ENCODE measurements at places on chromosomes 11 and 22. TPM values are rescaled to one million over a fixed set of nuclear protein-coding genes. Genes with fewer than 3 reads are reported as not detected.

GRCh38 chr11:134761386-134761785 lies 349.3 kb upstream of the B3GAT1 start:
- no peak for DNase-seq

DNA sequence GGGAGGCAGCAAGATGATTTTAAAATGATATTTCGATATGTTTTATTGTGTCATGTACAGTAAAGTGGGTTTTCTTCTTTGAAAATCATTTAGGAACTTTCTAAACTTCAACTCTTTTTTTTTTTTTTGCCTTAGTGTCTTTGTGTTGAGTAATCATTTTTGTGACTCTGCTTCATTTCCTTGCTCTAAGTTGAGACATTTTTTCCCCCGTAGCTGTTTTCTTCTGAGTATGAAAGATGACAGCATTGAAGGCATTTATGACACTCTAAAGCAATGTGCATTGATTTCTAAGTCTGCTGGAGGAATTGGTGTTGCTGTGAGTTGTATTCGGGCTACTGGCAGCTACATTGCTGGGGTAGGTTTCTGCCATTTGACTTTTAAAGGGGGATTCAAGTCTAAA lies 23.5 kb downstream of the RRM1 start:
- no peak for DNase-seq

DNA sequence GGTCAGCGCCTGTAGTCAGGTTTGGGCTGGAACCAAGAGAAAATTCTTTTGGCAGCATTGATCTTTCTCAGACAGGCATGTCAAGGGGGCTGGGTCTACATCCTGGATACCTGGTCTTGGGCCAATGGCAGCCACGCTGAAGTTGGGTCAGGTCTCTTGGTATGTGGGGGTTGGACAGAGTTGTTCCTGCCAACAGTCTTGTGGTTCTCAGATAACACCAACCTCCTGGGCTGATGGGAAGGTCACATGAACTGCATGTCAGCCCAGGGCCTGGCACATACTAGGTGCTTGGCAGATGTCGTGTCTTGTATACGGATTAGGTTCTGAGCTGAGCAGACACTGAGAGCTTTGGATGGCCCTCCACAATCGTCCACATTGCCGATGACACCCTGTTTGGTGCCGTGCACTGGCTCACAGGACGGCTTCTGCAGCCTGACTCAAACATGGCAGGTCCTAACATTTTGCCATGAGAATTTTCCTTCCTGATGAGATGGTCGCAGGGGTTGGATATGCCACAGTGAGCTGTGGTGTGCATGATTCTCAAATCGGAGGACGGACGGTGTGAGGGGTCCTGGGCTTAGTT lies 42.0 kb downstream of the FBLN1 start:
- DNase-seq: no peak

DNA sequence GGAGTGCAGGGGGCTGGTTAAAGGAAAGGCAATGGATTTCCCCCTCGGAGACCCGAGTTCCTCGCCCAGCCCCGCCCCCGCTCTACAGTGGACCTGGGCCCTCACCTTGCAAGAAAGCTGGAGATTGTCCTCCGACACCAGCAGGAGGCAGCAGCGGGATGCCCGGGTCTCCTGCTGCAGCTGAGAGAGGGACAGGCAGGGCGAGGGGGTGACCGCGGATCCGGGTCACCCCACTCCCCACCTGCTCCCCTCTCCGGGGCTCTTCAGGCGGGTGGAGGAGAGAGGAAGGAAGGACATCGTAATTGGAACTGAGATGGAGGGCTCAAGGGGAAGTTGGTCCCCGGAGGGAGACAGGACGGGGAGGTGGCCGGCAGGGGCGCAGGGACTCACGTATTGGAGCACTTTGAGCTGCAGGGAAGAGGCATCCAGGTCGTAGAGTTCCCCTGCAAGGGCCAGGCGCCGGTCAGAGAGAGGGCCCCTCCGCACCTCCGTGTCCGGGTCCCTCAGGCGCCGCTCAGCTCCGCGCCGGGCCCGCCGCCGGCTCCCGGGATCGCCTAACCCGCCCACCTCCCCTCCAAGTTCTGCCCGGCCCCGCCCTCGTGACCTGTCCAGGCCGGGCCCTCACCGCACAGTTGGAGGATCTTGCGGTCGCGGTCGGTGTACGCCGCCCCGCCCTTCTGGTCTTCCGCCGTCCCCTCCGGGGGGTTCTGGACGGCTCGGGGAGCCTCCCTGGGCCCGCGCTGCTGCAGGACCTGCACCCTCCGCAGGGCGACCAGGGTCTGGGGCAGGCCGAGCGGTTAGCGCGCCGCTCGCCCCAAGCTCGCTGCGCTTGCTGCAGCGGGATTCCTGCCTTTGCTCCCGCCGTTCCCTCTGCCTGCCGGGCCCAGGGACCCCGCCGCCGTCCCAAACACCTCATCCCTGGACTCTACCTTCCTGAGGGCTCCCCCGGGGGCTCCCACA lies 84.1 kb downstream of the PDE2A start:
- DNase-seq: no peak

- no peak for DNase-seq
Observed at GRCh38 chr22:24523873-24524272, 28.7 kb downstream of the UPB1 start.

- no peak for DNase-seq
Observed at GRCh38 chr11:115316696-115317095, 187.5 kb downstream of the CADM1 start.

DNA sequence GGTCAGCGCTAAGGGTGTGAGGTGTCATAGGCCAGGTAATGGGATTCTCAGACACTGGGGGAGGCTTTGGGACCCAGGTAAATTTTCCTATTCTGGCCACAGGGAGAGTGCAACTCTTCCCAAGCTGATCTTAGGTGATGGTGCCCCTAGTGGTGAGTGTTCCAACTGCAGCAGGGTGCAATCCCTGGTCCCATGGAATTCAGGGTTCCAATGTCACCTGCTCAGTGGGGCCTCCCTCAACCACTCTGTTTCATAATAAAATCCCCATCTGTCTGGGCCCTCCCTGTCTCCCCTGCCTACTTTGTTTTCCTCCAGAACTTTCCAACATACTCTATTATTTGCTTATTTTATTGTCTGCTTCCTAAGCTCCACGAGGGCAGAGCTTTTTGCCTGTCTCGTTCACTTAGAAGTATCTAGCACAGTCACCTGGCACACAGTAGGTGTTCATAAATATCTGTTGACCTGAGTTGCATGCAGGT lies 2.9 kb upstream of the SGSM1 start:
- DNase-seq: no peak

GRCh38 chr11:69251057-69251393 lies 42.9 kb upstream of the MYEOV start:
- DNase-seq: peak; percentile 29

DNA sequence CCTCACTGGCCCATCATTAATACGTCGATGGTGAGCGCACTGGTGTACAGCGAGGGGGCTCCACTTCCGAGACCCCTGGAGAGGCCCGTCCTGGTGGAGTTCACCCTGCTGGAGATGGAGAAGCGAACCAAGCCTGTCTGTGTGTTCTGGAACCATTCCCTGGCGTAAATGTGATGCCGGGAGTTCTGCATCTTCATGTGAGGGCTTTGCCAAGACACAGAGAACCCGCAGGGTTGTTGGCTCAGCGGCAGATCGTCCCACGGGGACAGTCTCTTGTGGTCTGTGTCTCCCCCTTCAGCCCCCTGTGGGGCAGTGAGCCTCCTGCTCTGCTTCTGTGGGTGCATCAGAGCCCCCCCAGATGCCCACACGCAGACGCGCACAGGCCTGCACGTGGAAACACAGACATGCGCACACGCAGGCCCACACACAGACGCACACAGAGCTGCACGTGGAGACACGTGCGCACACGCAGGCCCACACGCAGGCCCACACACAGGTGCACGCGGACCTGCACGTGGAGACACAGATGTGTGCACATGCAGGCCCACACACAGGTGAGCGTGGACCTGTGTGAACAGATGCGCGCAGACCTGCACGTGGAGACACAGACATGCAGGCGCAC lies 55.8 kb upstream of the PRODH start:
- DNase-seq: no peak

DNA sequence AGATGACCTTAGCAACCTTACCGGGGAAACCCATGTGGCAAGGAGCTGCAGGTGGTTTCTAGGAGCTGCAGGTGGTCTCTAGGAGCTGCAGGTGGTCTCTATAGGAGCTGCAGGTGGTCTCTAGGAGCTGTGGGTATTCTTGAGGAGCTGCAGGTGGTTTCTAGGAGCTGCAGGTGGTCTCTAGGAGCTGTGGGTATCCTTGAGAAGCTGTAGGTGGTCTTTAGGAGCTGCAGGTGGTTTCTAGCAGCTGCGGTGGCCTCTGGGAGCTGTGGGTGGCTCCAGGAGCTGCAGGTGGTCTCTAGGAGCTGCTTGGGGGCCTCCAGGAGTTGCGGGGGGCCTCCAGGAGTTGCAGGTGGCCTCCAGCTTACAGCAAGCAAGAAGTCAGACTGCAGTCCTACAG lies 997.5 kb downstream of the TBC1D22A start:
- no peak for DNase-seq

DNA sequence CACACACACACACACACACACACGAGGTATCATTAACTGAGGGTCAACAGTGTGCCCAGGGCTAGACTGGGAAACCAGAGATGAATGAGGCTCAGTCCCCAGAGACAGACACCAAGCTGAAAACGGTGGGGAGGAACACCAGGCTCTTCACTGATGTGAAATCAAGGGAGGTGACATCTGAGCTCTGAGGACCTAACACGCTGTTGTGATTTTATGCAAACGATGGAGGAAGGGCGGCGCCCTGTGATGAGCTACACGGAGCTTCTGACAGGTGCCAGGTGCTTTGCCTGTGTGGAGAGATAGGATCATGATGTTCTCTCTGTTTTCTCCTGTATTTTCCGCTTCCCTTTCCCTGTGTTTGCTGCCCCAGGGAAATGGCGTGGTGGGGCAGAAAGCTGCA lies 6.5 kb upstream of the CYB5R3 start:
- no peak for DNase-seq

- peak; percentile 66 for DNase-seq
Observed at GRCh38 chr11:19344661-19345518, 104.1 kb upstream of the E2F8 start.

- no peak for DNase-seq
Observed at GRCh38 chr11:67397536-67397935, 4.1 kb downstream of the PPP1CA start.

GRCh38 chr11:8717876-8718753 lies 35.5 kb downstream of the RPL27A start:
- DNase-seq: peak; percentile 92

- DNase-seq: peak; percentile 91
Observed at GRCh38 chr11:86577644-86578636, 94.5 kb downstream of the ME3 start.

- DNase-seq: no peak
Observed at GRCh38 chr11:48164836-48165235, 51.8 kb upstream of the OR4B1 start.

DNA sequence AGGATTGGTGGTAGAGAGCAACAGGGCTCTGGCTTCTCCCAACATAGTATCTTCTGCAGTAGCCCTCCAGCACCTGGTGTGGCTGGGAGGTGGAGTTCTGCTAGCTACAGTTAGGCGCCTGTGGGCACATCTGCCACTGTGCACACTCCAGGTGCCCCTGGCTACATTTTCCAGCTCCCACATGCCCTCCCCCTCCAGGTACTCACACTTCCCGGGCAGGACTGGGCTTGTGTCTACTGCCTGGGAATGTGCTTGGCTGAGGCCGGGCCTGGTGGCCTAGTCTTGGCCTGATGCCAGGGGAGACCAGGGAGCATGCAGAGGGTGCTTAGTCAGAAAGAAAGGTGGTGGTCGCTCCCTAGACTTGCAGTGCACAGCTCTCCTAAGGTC lies 15.8 kb downstream of the PHLDB1 start:
- DNase-seq: no peak

DNA sequence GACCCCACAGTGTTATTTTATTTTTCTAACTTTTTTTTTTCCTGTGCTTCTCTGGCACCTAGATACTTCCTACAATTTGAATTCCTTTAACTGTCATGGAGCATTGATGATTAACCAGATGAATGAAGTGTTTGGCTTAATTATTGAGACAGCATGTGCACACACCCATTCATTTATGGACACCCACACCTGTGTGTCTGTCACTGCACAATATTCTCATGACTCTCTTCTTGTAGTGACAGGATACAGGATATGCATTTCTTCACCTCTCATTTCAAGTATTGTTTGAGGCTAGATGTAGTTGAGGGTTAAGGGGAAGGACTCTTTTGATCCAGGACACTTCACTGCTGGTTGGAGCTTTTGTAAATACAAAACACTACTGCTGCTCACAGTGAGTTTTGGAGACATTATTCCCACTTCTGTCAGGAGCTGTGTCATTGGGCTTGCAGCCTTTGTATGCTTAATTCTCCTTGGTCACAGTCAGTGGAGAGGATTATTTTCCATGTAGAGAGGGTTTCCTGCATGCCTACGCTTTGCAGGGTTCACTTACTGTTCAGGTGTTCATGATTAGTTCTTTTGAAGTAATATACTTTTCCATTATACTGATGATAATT lies 33.5 kb downstream of the SPECC1L start:
- DNase-seq: no peak

DNA sequence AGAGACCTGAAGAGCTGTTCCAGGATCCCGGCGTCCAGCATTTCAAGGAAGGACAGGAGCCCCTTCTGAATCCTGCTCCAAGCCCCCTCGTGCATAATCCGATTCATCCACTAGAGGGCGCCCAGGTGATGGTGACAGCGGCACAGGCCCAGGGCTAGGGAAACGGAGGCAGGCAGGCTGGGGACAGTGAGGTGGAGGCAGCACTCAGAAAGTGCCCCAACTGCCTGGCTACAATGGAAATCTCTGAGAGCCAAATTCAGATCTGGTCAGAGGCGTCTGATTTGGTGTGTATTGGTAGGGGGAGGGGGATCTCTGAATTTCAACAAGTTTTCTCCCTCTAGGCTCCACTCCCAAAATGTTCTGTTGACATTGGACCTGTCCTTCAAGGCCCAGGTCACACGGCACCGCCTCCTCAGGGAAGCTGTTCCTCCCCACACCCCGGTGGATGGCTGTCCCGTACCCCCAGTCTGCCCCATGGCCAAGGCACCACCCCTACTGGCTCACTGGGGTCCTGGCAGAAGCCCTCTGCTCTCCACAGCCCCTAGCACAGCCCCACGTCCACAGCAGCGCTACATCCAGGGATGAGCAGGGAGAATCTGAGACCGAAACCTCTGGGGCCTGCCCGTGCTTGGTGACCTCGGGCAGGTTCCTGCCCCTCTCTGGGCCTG lies 142.9 kb downstream of the CRYBB2 start:
- peak; percentile 77 for DNase-seq

GRCh38 chr22:43152357-43153071 lies 1.2 kb downstream of the TSPO start:
- peak; percentile 88 for DNase-seq

GRCh38 chr22:23250056-23250784 lies 69.9 kb downstream of the BCR start:
- no peak for DNase-seq

KCNJ1 gene
- total RNA-seq: not detected

ZNF280B gene
- 0.41 TPM for total RNA-seq

KRTAP5-9 gene
- not detected for total RNA-seq

VSIG10L2 gene
- not detected for total RNA-seq

DEUP1 gene
- total RNA-seq: not detected

FREY1 gene
- total RNA-seq: not detected

CALCA gene
- total RNA-seq: 0.66 TPM

SPI1 gene
- 19.3 TPM for total RNA-seq

MPPED2 gene
- total RNA-seq: 6.8 TPM

BACE1-AS gene
- 6.8 TPM for total RNA-seq

TCN1 gene
- not detected for total RNA-seq

Measured in sigmoid colon (tissue), 7 donors.